ENCODE measurements at places on chromosomes 5 and 9. TPM values are rescaled to one million over a fixed set of nuclear protein-coding genes. Genes with fewer than 3 reads are reported as not detected.
A peak's percentile ranks its signal among the peaks of the same experiment; 100 is the strongest.

CCDC171 gene
- 0.93 TPM for total RNA-seq

PCDHGC5 gene
- total RNA-seq = 4.8 TPM

TMEM8B gene
- total RNA-seq = 20.9 TPM

COL15A1 gene
- 33.5 TPM for total RNA-seq

BTNL9 gene
- total RNA-seq = 34.9 TPM

RLN1 gene
- 0.40 TPM for total RNA-seq

- no peaks in the 10 kb centered on the region for H3K27me3 ChIP-seq
- peak overlapping the region; percentile 30 for H3K27ac ChIP-seq
- DNase-seq = no peak
- no peaks in the 10 kb centered on the region for H3K36me3 ChIP-seq
- peaks cover 9% of the 10 kb centered on the region for H3K4me1 ChIP-seq
Measured at GRCh38 chr5:116370886-116371285, 203.7 kb downstream of the SEMA6A start.

- no peak overlapping the region for H3K27ac ChIP-seq
- no peaks in the 10 kb centered on the region for H3K27me3 ChIP-seq
- H3K4me1 ChIP-seq = no peaks in the 10 kb centered on the region
- no peak overlapping the region for H3K4me3 ChIP-seq
Measured at GRCh38 chr5:41883243-41883642, 13.0 kb upstream of the OXCT1 start.

DNA sequence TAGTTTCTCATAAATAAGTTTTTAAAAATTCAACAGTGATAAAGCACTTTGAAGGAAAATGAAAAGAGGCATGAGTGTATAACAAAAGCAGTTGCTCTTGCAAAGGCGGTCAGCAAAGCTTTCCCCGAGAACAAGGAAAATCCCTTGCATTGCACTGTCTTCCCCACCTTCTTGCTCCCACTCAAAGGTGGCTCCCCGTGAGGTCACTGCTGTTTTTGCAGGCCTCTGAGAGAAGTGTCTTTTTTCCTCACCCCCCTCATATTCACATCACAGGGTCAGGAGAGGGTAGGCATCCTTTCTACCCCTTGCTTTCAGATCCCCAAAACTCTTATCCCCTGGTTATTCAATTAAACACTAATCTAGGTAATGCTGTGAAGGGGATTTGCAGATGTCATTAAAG, 15.2 kb upstream of the SLC36A1 start:
- H3K27me3 ChIP-seq = no peaks in the 10 kb centered on the region
- H3K4me3 ChIP-seq = no peak overlapping the region
- no peaks in the 10 kb centered on the region for H3K36me3 ChIP-seq
- DNase-seq = no peak

DNA sequence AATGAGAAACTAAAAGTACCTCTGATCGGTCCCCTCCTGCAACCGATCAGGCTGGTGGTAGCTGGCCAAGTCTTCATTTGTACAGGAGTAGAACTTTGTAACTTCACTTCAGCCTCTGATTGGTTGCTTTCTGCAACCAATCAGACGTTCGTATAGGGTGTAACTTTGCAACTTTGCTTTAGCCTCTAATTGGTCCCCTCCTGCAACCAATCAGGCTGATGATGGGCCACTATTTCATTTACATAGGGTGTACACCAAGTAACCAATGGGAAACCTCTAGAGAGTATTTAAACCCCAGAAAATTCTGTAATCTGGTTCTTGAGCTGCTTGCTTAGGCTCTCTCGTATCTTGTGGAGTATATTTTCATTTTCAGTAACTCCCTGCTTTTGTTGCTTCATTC, 445.5 kb downstream of the MED10 start:
- no peak overlapping the region for H3K27ac ChIP-seq
- no peaks in the 10 kb centered on the region for H3K36me3 ChIP-seq
- DNase-seq = no peak
- H3K27me3 ChIP-seq = no peaks in the 10 kb centered on the region
- no peak overlapping the region for H3K4me3 ChIP-seq
- no peaks in the 10 kb centered on the region for H3K4me1 ChIP-seq

DNA sequence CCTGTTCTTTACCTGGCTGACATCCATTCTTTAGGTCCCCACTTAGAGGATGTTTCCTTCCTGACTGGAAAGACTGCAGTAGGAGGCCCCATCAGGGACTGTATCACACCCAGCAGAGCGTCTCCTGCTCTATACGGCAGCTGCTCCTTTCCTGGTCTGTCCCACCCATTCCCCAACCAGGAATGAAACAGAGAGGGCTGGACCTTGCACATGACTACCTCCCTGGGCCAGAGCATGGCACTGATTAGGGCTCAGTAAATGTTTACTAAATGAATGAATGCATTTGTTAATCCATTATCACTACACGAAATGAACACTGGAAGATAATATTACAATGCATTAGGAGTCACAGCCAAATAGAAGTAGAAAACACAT, 76.4 kb downstream of the ABCA1 start:
- DNase-seq = no peak
- no peak overlapping the region for H3K4me3 ChIP-seq
- H3K27ac ChIP-seq = peak overlapping the region; percentile 74
- H3K36me3 ChIP-seq = peaks cover 41% of the 10 kb centered on the region
- peaks cover 20% of the 10 kb centered on the region for H3K4me1 ChIP-seq

- peaks cover 15% of the 10 kb centered on the region for H3K4me1 ChIP-seq
- H3K27me3 ChIP-seq = no peaks in the 10 kb centered on the region
- no peak overlapping the region for H3K4me3 ChIP-seq
- H3K27ac ChIP-seq = no peak overlapping the region
Measured at GRCh38 chr9:107404161-107404560, 85.4 kb downstream of the KLF4 start.

DNA sequence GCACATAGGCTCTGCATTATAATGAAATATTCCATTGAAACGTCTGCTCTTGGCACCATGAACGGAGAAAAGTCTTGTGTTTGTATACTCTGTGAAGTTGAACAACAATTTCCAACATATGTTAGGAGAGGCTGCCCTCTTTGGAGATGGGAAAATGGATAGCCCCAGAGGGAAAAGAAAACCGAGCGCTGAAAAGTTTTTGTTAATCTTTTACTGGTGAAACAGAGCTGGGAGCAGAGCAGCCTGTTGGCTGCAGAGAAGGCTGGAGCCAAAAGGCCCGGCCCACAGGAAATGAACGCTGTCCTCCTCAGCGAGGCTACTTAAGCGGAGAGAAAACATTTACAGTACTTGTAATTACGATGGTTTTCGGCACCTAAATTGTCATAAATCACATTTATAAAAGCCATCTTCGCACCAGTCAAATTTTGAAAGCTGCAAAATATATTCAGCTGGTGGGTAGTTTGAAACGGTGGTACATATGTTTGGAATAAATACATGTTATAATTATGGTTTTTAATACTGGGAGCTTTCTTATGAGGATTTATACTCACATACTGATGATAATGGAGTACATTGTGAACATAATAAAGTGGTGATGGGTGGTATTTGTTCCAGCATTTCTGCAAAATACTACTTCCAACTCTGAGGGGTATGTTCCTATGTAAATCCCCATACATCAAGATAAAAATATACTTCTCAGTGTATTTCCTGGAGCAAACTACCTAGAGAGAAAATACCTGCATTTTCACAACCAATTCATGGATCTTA, 129.6 kb upstream of the CNTLN start:
- H3K27ac ChIP-seq = no peak overlapping the region
- DNase-seq = peak; percentile 27
- no peak overlapping the region for H3K4me3 ChIP-seq
- no peaks in the 10 kb centered on the region for H3K4me1 ChIP-seq

GRCh38 chr9:133701321-133701980, 36.7 kb downstream of the SARDH start:
- H3K36me3 ChIP-seq = no peaks in the 10 kb centered on the region
- peak; percentile 23 for DNase-seq
- H3K27ac ChIP-seq = peak overlapping the region; percentile 37
- H3K4me3 ChIP-seq = no peak overlapping the region
- peaks cover 7% of the 10 kb centered on the region for H3K4me1 ChIP-seq
- peaks cover 20% of the 10 kb centered on the region for H3K27me3 ChIP-seq

DNA sequence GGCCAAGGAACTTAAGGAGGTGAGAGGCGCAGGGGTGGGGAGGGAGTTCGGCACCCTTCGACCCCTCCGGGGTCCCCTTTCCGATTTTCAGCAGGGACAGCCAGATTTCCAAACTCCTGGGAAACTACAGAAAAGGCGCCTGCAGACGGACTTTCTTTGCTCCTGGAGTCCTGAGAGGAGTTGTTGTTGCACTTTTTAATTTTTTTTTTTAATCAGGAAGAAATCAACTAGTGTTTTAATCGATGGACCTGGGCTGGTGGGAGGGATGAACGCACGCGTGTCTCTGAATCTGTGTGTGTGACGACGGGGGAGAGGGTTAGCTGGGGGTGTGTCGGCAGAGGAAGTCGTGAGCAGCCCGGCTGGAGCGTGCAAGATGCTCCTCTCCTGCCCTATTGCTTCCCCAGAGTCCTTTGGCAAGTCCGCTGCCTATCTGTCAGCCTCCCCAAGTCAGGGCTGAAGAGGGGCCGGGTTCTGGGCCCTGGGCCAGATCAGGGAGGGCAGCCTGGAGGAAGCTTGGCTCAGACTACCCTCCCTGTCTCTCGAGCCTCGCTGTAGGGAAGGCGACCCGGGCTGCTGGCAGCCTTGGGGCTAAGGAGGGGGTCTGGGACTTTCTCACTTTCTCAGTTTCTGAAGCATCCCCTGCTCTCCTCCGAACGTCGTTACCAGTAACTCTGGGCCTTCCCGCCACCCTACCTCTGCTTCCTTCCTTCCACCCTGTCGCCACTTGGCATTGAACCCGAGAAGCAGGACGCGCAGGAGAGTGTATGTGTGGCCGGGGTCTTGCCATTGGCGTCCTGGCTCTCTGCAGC, 731 bp downstream of the PRR16 start:
- peaks cover 10% of the 10 kb centered on the region for H3K4me1 ChIP-seq
- H3K36me3 ChIP-seq = no peaks in the 10 kb centered on the region
- H3K4me3 ChIP-seq = peak overlapping the region; percentile 76
- H3K27me3 ChIP-seq = no peaks in the 10 kb centered on the region
- peak overlapping the region; percentile 82 for H3K27ac ChIP-seq
- peak; percentile 71 for DNase-seq

DNA sequence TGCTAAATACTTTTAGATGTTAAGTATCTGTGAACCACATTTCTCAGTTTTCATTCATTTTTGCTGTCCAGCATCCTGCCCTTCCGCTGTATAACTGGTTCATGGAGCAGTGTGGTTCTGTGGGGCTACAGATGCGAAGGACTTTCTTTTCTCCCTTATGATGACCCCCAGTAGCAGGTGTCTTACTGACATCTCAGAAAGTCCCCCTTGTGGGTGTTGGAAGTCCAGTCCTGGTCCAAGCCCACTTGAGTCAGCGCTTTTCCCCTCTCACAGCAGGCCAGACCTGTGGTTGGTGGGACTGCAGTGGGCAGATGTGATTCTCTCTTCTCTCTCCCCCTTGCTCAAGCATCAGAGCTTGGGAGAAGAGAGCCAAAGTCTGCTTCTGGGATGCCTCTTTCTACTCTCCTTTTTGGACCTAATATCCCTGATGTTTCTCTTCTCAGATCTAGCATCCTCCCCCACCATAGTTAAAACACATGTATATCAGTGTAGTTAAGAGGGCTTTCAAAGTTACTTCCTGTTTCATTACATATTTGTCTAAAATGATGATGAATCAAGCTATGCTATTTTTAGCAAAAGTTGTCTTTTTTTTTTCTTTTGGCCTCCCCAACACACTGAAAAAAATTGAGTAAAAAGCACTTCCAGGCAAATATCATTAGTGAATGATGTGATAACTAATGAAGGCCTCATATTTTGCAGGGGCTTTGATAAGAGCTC, 119.5 kb upstream of the ZNF618 start:
- no peaks in the 10 kb centered on the region for H3K4me1 ChIP-seq
- no peaks in the 10 kb centered on the region for H3K27me3 ChIP-seq
- H3K36me3 ChIP-seq = no peaks in the 10 kb centered on the region
- no peak overlapping the region for H3K4me3 ChIP-seq
- no peak for DNase-seq

DNA sequence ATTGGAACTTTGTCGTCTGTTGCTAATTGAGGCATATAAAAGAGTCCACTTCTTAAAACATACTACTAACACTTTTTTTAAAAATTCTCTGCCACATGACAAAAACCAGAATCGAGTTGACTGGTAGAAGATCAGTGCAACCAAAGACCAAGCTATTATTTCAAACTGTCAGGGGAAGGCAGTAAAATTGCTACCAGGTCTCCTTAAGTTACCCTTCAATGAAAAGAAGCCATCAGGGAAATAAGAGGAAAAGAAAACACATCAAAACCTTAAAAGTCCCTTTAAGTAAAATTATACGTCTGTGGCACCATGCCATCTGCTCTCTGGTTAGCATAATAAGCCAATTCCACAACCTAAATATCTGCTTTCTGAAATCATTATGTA, 9.6 kb downstream of the ZNF608 start:
- H3K4me1 ChIP-seq = no peaks in the 10 kb centered on the region
- DNase-seq = no peak
- H3K4me3 ChIP-seq = no peak overlapping the region

GRCh38 chr5:157312492-157312891, 46.6 kb downstream of the CYFIP2 start:
- H3K27me3 ChIP-seq = no peaks in the 10 kb centered on the region
- no peak overlapping the region for H3K4me3 ChIP-seq
- no peak for DNase-seq
